Spleen (tissue), 13 donors: ENCODE measurements at places on chromosomes 5 and 9. TPM values are rescaled to one million over a fixed set of nuclear protein-coding genes. Genes with fewer than 3 reads are reported as not detected.

DNA sequence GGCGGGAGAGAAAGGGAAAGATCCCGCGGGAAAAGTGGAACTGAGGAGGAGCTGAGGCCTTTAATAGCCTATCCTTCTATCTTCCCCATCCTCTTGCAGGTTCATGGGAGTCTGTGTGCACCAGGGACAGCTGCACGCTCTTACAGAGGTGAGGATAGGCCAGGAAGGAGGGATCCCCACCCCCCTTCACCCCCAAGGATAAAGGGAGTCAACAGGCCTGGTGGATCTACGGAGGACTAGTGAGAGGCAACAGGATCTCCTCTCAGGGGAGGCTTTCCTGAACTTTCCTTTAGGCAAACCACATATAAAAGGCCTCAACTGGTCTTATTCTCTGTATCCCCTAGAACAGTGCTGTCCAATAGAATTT, 1.1 kb downstream of the TESK1 start:
- peaks cover 25% of the 10 kb centered on the region for H3K36me3 ChIP-seq
- H3K27me3 ChIP-seq: no peaks in the 10 kb centered on the region
- DNase-seq: no peak

DNA sequence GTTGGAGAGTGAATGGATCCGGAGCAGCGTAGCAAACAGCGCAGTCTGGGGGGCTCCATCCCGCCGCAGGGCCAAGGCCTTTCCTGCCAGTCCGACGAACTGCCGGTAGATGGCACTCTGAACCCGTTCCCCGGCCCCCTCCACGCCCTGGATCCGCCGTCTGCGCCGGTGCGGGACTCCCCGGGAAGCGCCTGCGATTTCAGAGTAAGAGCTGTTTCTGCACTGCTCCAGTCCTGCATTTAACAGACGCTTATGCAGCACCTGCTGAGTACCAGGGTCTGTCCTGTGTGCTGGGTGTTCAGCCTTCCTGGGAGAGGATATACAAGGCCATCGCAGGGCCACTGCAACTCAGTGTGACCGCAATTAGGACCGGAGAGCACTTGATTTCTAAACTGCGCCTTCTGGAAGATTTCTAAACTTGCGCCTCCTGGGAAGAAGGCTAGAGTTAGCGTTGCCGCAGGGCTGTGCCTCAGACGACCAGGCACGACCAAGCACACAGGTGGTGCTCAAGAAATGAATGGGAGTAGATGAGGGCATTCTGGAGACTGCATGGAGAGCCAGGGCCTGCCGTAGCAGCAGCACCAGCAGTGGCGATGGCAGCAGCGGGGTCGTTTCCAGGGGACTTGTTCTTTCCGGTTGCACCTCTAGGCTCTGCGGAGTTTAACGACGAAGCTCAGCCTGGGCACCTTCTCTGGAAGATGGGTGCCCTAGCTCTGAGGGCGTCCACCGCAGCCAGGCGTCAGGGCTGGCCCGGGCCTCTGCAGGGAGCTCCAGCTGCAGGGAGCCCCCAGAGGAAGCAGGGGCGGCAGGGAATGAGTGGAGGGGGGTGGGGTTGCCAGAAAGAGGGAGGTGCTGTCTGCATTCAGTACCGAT, 14.3 kb upstream of the TIFAB start:
- no peak overlapping the region for H3K27ac ChIP-seq
- DNase-seq: peak; percentile 91
- H3K27me3 ChIP-seq: peaks cover 26% of the 10 kb centered on the region
- H3K4me3 ChIP-seq: no peak overlapping the region
- no peaks in the 10 kb centered on the region for H3K36me3 ChIP-seq
- H3K4me1 ChIP-seq: peaks cover 13% of the 10 kb centered on the region

DNA sequence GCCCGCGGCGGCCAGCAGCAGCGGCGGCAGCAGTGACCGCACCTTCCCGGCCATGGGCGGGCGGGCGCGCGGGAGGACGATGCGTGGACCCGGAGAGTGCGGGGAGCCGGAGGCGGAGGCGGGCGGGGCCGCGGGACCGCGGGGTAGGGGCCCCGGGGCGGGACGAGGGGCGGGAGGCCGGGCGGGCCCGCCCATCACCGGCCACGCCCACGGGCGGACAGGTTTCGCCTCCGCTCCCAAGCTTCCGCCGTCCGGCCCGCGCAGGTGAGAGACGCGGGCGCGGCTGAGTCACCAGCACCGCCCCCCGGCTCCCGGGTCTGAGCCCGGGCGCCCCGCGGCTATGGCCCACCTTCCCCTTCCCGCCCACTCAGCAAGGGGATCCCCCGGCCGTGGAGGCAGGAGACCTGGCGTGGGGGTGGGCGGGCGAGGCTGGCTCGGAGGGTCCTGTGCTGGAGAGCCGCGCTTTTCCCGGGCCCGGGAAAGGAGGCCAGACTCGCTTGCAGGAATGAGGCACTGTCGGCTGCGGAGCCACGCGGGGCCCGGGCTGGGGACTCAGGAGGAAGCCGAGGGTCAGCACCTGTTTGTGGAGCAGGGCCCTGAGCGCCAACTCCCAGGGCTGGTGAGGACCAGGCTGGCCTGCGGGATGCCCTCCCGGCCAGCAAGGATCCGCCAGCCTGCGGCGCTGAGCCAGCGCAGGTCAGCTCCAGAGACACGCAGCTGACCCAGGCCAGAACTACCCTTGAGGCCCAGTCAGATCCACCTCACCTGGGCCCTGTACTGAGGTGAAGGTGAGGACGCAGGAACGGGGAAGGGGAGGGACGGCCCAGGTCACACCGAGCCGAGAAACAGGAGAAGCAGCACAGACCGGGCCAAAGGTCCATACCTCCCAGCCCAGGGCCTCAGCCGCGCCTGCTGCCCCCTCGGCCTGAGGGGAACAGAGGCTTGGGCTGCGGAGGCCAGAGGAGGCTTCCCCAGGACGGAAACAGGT, at the start of gene ENTPD2:
Gene ENTPD2 (minus strand): TSS at position 118 of the 988 bp plus-strand sequence. CDS start 64 bp downstream, at position 54.
- DNase-seq: no peak
- peaks cover 40% of the 10 kb centered on the region for H3K4me1 ChIP-seq
- peak within 1 kb of the TSS; percentile 34 for H3K4me3 ChIP-seq

- DNase-seq: peak; percentile 82
- H3K4me1 ChIP-seq: peaks cover 59% of the 10 kb centered on the region
- H3K36me3 ChIP-seq: peaks cover 83% of the 10 kb centered on the region
- no peaks in the 10 kb centered on the region for H3K27me3 ChIP-seq
- H3K4me3 ChIP-seq: no peak overlapping the region
- no peak overlapping the region for H3K27ac ChIP-seq
Measured at GRCh38 chr5:176528761-176529115, 8.5 kb downstream of the RNF44 start.

DNA sequence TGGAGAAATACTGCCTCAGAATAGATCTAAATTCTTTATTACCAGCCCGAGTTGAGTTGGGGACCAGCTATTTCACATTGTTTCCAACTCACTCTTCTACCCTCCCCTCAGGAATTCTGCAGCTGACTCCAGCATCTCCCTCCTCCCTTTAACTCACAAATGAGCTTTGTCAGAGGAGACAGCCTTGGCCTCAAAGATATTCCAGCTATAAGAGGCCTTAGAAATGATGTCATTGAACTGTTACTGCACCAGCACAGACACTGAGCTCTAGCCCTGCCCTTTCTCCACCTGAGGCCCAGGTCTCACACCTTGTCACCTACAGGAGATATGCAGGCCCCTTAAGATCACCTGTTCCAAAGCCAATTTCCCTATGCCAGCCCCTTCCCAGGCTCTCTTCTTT, 78.4 kb upstream of the ATP10B start:
- H3K4me1 ChIP-seq: no peaks in the 10 kb centered on the region
- H3K4me3 ChIP-seq: no peak overlapping the region
- H3K27me3 ChIP-seq: no peaks in the 10 kb centered on the region
- H3K36me3 ChIP-seq: no peaks in the 10 kb centered on the region
- no peak overlapping the region for H3K27ac ChIP-seq

- H3K4me3 ChIP-seq: no peak overlapping the region
- no peaks in the 10 kb centered on the region for H3K27me3 ChIP-seq
- H3K36me3 ChIP-seq: no peaks in the 10 kb centered on the region
- peak overlapping the region; percentile 21 for H3K27ac ChIP-seq
- no peak for DNase-seq
Measured at GRCh38 chr9:112047538-112048066, 127.5 kb downstream of the SUSD1 start.

- no peak overlapping the region for H3K27ac ChIP-seq
- no peaks in the 10 kb centered on the region for H3K36me3 ChIP-seq
- no peak overlapping the region for H3K4me3 ChIP-seq
- H3K4me1 ChIP-seq: peaks cover 40% of the 10 kb centered on the region
Measured at GRCh38 chr5:95857185-95857945, 34.8 kb upstream of the GLRX start.

GRCh38 chr5:38518341-38518740, 38.1 kb downstream of the LIFR start:
- no peaks in the 10 kb centered on the region for H3K4me1 ChIP-seq
- DNase-seq: no peak
- no peak overlapping the region for H3K27ac ChIP-seq

- DNase-seq: no peak
- no peaks in the 10 kb centered on the region for H3K36me3 ChIP-seq
- no peak overlapping the region for H3K27ac ChIP-seq
- H3K4me1 ChIP-seq: no peaks in the 10 kb centered on the region
Measured at GRCh38 chr5:145996135-145996534, 59.8 kb downstream of the SH3RF2 start.

The C9orf50 gene
- polyA plus RNA-seq: 0.16 TPM

DNA sequence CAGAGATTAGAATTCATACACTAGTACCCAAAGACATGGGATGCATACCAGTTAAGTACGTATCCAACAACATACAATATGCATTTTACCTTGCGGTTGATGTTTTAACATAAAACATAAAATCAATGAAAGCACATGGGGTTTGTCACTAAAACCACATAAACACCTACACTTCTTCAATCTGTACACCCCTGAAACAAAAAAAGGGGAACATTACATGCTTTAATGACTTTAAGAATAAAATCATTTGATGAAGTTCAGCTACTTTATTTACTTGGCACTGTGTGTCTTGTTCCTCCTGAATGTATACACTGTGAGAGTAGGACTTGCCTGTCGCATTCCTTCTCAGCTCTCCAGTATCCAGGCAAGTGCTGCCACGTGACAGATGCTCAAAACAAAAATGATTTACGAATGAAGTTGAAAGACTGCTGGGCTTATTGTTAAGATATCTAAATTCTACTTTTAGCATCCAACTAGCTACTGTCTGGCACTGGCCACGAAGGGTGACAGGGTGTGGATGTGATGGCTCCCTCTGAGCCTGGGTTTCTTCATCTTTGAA, 21.0 kb downstream of the TNFSF15 start:
- H3K27me3 ChIP-seq: no peaks in the 10 kb centered on the region
- H3K4me1 ChIP-seq: peaks cover 13% of the 10 kb centered on the region
- H3K27ac ChIP-seq: no peak overlapping the region
- DNase-seq: no peak
- H3K4me3 ChIP-seq: no peak overlapping the region

The SLC22A4 gene
- polyA plus RNA-seq: 1.7 TPM

The VLDLR gene
- polyA plus RNA-seq: 2.5 TPM

GRCh38 chr5:142032747-142033631, 20.2 kb upstream of the GNPDA1 start:
- H3K27me3 ChIP-seq: no peaks in the 10 kb centered on the region
- DNase-seq: no peak
- H3K4me1 ChIP-seq: no peaks in the 10 kb centered on the region
- H3K4me3 ChIP-seq: no peak overlapping the region
- H3K27ac ChIP-seq: no peak overlapping the region
- H3K36me3 ChIP-seq: no peaks in the 10 kb centered on the region

GRCh38 chr5:143164557-143164956, 238.9 kb downstream of the NR3C1 start:
- H3K4me3 ChIP-seq: no peak overlapping the region
- no peak overlapping the region for H3K27ac ChIP-seq
- no peaks in the 10 kb centered on the region for H3K36me3 ChIP-seq
- no peak for DNase-seq
- no peaks in the 10 kb centered on the region for H3K27me3 ChIP-seq
- H3K4me1 ChIP-seq: peaks cover 5% of the 10 kb centered on the region

The ANGPTL2 gene
- 11.8 TPM for polyA plus RNA-seq

GRCh38 chr9:101429736-101430135, 5.8 kb downstream of the ALDOB start:
- no peaks in the 10 kb centered on the region for H3K4me1 ChIP-seq
- H3K4me3 ChIP-seq: no peak overlapping the region
- no peak overlapping the region for H3K27ac ChIP-seq
- no peak for DNase-seq

- H3K4me3 ChIP-seq: peak overlapping the region; percentile 12
- peaks cover 59% of the 10 kb centered on the region for H3K27me3 ChIP-seq
- H3K4me1 ChIP-seq: peaks cover 23% of the 10 kb centered on the region
- H3K36me3 ChIP-seq: no peaks in the 10 kb centered on the region
- DNase-seq: no peak
- no peak overlapping the region for H3K27ac ChIP-seq
Measured at GRCh38 chr5:141478321-141478945, 2.7 kb downstream of the PCDHGC3 start.

GRCh38 chr9:98302150-98302549, 46.7 kb upstream of the TBC1D2 start:
- H3K27me3 ChIP-seq: no peaks in the 10 kb centered on the region
- DNase-seq: no peak
- H3K27ac ChIP-seq: no peak overlapping the region
- no peak overlapping the region for H3K4me3 ChIP-seq

GRCh38 chr9:12667892-12668291, 25.3 kb upstream of the TYRP1 start:
- H3K27ac ChIP-seq: no peak overlapping the region
- H3K36me3 ChIP-seq: no peaks in the 10 kb centered on the region
- no peaks in the 10 kb centered on the region for H3K27me3 ChIP-seq

- no peak for DNase-seq
- no peaks in the 10 kb centered on the region for H3K36me3 ChIP-seq
- no peak overlapping the region for H3K4me3 ChIP-seq
- H3K27ac ChIP-seq: no peak overlapping the region
- no peaks in the 10 kb centered on the region for H3K27me3 ChIP-seq
Measured at GRCh38 chr5:17896605-17897004, 262.3 kb downstream of the TAF11L14 start.

The CA9 gene
- polyA plus RNA-seq: 0.30 TPM

GRCh38 chr9:137067860-137068538, 2.4 kb downstream of the SAPCD2 start:
- peaks cover 18% of the 10 kb centered on the region for H3K4me1 ChIP-seq
- H3K4me3 ChIP-seq: no peak overlapping the region
- H3K36me3 ChIP-seq: no peaks in the 10 kb centered on the region
- H3K27ac ChIP-seq: no peak overlapping the region

- no peak overlapping the region for H3K27ac ChIP-seq
- H3K4me3 ChIP-seq: no peak overlapping the region
- H3K36me3 ChIP-seq: no peaks in the 10 kb centered on the region
- H3K4me1 ChIP-seq: no peaks in the 10 kb centered on the region
- no peak for DNase-seq
- no peaks in the 10 kb centered on the region for H3K27me3 ChIP-seq
Measured at GRCh38 chr5:164359260-164360255, 854.1 kb downstream of the MAT2B start.

GRCh38 chr9:5958273-5958672, 57.2 kb downstream of the RANBP6 start:
- no peak for DNase-seq
- H3K4me1 ChIP-seq: no peaks in the 10 kb centered on the region
- no peak overlapping the region for H3K27ac ChIP-seq

- H3K36me3 ChIP-seq: no peaks in the 10 kb centered on the region
- no peak overlapping the region for H3K4me3 ChIP-seq
- H3K27me3 ChIP-seq: no peaks in the 10 kb centered on the region
- no peak for DNase-seq
Measured at GRCh38 chr9:135695642-135696041, 3.6 kb downstream of the SOHLH1 start.

- no peak overlapping the region for H3K27ac ChIP-seq
- peak; percentile 45 for DNase-seq
- no peaks in the 10 kb centered on the region for H3K27me3 ChIP-seq
- no peaks in the 10 kb centered on the region for H3K36me3 ChIP-seq
- H3K4me1 ChIP-seq: no peaks in the 10 kb centered on the region
Measured at GRCh38 chr5:172533058-172533398, 78.7 kb upstream of the SH3PXD2B start.

GRCh38 chr5:3602785-3603502, 7.3 kb downstream of the IRX1 start:
- DNase-seq: peak; percentile 72
- H3K36me3 ChIP-seq: no peaks in the 10 kb centered on the region
- no peaks in the 10 kb centered on the region for H3K4me1 ChIP-seq
- peaks cover 57% of the 10 kb centered on the region for H3K27me3 ChIP-seq
- no peak overlapping the region for H3K4me3 ChIP-seq
- H3K27ac ChIP-seq: no peak overlapping the region
